NCI-H226 (cell line): ENCODE measurements at places on chromosomes 13 and 19.

DNA sequence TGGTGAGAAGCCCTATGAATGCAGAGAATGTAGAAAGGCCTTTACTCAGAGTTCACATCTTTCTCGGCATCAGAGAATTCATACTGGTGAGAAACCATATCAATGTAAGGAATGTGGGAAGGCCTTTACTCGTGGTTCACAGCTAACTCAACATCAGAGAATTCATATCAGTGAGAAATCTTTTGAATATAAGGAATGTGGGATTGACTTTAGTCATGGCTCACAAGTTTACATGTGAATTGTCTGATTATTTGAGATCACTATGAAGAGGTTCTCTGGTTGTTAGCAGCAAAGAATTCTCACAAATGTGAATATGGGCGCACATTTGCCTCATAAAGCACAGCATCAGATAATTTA is 43.7 kb downstream of the ZNF585A start:
- DNase-seq, result no peak

DNA sequence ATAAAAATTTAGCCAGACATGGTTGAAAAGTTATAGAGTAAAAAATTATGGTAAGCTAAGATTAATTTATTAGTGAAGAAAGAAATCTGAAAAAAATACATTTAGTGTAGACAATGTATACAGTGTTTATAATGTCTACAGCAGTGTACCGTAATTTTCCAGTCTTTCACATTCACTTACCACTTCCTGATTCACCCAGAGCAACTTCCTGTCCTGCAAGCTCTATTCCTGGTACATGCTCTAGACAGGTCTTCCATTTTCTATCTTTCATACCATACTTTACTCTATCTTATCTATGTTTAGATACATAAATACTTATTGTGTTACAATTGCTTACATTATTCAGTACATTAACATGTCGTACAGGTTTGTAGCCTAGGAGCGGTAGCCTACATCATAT is 1387.8 kb upstream of the ATXN8OS start:
- DNase-seq, result no peak

- DNase-seq, result no peak
Measured at GRCh38 chr19:13092606-13093235, 9.9 kb downstream of the LYL1 start.

GRCh38 chr13:21517576-21517975 is 58.5 kb upstream of the ZDHHC20 start:
- DNase-seq, result no peak

DNA sequence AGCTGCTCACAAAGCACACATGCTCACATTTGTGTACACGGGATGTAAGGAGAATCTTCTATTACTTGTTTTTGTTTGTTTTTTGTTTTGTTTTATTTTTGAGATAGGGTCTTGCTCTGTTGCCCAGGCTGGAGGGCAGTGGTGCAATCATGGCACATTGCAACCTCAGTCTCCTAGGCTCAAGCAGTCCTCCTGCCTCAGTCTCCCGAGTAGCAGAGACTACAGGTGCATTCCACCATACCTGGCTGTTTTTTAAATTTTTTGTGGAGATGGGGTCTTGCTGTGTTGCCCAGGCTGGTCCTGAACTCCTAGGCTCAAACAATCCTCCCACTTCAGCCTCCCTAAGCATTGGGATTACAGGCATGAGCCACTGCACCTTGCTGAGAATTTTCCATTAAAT is 41.8 kb downstream of the KCNC3 start:
- DNase-seq, result no peak

GRCh38 chr13:20582026-20582425 is 15.1 kb downstream of the IFT88 start:
- DNase-seq, result no peak

DNA sequence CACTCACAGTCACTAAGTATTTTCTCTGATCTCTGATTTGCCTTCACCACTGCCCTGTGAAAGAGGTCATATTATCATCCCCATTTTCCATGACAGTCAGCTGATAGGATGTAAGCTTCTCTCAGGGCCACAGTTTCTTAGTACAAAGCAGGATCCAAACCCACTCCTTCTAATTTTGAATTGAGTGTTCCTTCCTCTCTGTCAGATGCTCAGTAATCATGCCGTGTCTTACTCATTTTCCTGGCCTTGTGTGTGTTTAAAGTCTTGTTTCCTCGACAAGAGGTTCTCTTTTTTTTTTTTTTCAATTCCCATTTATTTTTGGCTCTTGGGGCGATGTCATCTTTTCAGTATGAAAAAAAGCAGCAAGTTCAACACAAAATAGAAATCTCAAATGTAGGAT is 72.3 kb downstream of the NAA16 start:
- no peak for DNase-seq

GRCh38 chr13:27775943-27776342 is 16.3 kb upstream of the GSX1 start:
- no peak for DNase-seq
